ENCODE measurements at places on chromosomes 7 and 10. TPM values are rescaled to one million over a fixed set of nuclear protein-coding genes. Genes with fewer than 3 reads are reported as not detected.

- DNase-seq, result no peak
These were observed 61.6 kb downstream of the GOLGA7B start for GRCh38 chr10:97911217-97911616.

- no peak for DNase-seq
These were observed 10.3 kb upstream of the TSPAN13 start for GRCh38 chr7:16743236-16743635.

DNA sequence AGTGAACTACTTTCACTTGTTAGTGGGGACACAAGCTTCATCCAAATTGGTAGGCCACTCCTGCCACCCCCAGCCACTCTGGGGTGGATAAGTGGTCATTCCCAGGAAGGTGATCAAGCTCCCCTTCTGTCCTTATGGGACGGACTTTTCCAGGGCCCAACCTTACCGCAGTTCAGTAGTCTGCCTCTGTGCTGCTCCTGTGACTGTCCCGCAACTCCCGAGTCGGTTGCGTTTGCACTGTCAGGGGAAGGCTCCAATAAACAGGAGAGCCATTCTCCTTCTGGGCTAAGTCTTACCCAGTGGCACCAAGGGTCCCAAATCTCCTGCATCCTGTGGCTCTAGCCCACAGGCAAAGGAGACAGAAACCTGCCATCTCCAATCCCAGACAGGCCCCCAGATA lies 7.4 kb upstream of the ZNF33A start:
- no peak for DNase-seq

- no peak for DNase-seq
These were observed 61.3 kb downstream of the SKIDA1 start for GRCh38 chr10:21464134-21464533.

DNA sequence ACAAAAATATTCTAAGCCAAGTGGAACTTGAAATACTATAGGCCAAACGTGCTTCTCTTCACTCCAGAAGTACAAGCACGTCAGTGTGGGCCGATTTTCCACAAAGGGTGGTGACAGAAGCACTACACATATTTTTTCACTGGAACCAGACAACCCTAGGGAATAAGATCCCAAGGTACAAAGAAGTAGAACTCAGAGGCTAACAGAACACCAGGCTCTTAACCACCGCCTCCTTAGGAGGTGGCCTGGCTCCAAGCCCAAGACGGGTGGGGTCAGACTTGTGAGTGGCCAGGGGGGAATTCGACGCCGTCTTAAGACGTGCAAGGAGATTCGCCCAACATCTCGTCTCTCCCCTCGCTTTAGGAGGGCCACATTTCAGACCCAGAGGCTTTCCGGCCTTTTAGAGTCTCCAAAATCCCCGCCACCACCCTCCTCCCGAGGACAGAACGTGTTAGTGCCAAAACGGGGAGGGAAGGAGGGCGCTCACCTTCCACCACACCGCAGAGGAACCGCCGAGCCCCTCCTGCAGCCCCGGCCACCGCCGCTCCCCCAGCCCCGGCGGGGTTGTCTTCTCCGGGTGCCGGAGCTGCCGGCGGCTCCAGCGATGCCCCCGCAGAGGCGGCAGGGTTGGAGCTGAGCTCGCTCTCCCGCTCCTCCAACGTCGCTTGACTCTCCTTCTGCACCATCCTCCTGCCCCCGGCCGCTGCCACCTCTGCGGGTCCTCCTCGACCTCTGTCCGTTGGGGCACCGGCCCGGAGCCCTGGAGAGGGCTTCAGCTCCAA lies 716 bp downstream of the OGA start:
- DNase-seq, result peak; percentile 94

DNA sequence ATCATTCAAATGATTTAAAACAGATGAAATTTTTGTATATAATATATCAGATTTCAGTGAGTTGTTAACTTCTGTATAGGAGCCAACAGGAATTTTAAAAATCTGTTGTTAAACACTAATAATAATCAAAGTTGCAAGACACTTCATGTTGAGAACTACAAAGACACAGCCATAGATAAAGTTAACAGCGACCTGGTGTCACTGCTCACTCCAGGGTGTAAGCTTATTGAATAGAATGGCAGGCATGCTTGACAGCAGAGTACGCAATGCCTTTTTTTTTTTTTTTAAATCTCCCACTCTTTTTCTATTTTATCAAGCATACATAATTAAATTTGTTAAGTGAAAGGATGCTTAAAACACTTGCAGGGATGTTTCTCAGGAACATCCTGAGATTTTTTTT lies 32.0 kb downstream of the PCDH15 start:
- no peak for DNase-seq

GRCh38 chr10:97380516-97380915 lies 20.6 kb downstream of the RRP12 start:
- DNase-seq, result no peak

DNA sequence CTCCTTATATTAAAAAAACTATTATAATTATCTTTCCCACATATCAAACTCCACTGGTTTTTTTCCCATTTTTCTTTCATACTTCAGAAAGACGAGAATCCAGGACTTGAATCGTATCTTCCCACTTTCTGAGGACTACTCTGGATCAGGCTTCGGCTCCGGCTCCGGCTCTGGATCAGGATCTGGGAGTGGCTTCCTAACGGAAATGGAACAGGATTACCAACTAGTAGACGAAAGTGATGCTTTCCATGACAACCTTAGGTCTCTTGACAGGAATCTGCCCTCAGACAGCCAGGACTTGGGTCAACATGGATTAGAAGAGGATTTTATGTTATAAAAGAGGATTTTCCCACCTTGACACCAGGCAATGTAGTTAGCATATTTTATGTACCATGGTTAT lies 15.9 kb downstream of the SRGN start:
- no peak for DNase-seq

DNA sequence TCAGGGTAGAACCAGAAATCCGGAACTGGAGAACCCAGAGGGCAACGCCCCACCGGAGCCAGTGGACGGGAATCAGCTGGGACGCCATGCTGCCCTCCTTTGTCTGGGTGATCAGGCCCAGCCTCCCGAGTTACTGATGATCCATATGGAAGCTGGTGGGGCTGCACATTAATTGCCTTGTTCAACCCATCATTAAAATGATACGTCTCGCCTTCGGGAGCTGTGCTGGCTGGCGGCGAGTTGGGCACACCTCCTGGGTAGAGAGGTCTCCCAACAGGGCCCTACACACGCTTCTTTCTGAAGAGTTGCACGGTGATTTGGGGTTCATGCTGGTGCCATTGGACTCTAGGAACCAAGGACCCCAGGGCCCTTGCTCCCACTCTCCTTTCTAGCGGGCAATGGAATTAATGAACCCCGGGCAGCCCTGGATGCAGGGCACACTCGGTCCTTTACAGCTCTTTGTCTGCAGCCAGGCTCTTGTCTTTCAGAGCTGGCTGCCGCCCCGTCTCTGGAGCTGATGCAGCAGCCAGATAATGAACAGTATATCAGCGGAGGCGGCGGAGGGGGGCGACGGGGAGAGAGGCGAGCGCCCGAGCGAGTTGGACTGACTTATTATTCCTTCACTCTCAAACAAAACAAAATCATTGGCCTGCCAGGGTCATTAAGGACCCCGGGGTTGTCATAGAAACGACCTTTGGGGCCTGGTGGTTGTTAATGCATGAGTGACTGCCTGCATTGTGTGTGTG lies 412.2 kb upstream of the ZMIZ1 start:
- DNase-seq, result no peak

DNA sequence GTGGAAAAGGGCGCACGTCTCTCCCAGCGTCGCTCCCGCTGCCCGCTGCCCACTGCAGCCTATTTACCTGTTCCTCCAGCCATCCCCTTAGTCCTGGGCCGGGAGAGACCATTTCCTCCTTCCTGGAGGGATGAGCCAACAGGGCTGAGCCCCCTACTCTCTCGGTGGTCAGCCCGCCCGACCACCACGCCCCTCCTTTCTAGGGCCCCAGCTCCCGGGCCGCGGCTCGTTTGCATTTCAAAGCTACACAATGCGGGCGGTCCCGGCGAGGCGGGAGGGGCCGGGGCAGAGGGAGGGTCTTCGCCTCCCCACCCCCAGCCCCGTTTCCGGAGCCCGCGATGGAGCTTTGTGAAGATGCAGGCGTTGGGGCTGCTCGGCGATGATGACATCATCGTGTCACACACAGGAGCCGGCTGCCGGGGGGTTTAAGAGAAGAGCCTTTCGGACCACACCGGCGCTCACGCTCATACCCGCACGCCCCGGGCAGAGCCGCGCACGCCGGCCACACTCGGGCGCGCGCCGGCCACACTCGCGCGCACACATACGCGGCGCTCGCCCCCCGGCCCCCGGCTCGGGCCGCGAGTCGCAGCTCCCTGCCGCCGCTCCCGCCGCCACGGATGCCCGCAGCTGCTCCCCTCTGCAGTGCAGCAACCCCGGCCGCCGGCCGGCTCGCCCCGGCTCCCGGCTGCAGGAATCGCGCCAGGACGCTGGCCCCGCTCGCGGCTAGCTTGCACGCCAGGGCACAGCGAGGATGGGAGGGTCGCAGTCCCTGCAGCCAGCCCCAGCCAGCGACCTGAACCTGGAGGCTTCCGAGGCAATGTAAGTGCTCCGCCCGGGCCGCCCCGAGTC lies 107.7 kb upstream of the BTBD16 start:
- DNase-seq, result peak; percentile 20

- DNase-seq, result no peak
These were observed 65.2 kb downstream of the TCF7L2 start for GRCh38 chr10:113015201-113015600.

DNA sequence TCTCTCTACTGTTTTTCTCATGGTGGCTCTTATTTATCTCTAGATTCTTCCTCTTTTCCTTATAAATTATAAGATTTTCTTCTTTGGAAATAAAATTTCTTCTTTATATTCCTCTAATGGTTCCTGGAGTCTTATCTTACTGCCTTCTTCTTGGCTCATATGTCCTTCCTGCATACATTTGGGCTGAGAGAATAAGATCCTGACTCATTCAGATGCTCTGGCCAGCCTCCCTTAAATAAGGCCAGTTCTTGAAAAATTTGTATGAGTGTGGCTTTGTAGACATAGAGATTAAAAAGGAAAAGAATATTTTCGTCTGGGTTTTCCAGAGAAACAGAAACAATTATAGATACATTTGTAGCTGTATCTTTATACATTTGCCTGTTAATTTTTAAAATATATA lies 411.3 kb downstream of the KIF20B start:
- peak; percentile 28 for DNase-seq

- no peak for DNase-seq
These were observed 9.3 kb upstream of the ZNF438 start for GRCh38 chr10:31041011-31041410.

GRCh38 chr7:116200963-116201362 lies 9.4 kb upstream of the TES start:
- DNase-seq, result no peak

DNA sequence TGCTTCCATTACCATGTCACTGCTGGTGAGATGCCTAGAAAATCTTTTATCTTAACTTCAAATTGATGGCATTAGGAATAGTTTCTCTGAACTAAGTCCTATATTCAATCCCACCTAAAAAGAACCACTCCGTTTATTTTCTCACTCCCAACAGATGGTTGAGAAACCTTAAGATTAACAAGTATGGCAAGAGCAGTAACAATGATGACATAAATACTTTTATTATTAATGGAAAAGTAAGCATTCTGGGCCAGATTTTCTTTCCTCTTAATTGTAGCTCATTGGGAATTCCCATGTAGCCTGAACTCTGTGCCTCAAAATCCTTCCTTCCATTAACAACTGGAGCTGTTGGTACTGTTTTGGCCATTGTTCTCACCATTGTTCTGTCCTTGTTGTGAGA lies 21.1 kb upstream of the FAM13C start:
- no peak for DNase-seq

GRCh38 chr10:114053946-114054345 lies 10.3 kb downstream of the ADRB1 start:
- no peak for DNase-seq

- DNase-seq, result no peak
These were observed 14.7 kb downstream of the SPAM1 start for GRCh38 chr7:123939784-123940183.

- no peak for DNase-seq
These were observed 68.6 kb downstream of the NRG3 start for GRCh38 chr10:81943583-81943982.

DNA sequence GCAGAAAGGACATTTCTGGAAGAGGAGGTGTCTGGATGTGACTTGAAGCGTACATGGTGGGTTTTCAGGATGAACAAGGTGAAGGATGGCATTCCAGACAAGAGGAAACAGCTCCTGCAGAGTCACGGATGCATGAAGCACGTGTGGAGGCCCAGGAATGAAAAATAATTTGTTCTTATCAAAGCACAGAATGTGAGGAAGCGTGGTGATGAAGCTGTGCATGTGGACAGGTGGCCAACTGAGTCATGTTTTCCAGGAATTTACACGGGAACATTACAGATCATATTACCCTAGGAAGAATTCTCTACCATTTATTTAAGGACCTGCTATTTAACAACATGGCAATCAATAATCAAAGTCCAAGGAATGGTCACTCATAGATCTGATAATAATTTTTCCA lies 413.2 kb upstream of the KLF6 start:
- DNase-seq, result no peak

DNA sequence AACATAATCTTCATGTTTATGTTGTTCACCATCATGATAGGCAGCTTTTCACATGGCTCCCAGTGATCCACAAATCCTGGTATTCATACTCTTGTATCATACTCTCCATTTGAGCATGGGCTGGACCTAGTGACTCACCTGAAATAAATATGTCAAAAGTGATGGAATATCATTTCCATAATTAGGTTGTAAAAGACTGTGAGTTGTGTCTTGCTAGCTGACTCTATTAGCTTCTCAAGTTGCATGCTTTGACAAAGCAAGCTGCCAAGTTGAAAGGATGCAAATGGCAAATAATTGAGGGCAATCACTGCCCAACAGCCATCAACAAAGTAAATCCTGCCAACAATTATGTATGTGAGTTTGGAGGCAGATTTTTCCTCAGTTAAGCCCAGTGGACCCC lies 300.4 kb downstream of the AHR start:
- DNase-seq, result no peak

DNA sequence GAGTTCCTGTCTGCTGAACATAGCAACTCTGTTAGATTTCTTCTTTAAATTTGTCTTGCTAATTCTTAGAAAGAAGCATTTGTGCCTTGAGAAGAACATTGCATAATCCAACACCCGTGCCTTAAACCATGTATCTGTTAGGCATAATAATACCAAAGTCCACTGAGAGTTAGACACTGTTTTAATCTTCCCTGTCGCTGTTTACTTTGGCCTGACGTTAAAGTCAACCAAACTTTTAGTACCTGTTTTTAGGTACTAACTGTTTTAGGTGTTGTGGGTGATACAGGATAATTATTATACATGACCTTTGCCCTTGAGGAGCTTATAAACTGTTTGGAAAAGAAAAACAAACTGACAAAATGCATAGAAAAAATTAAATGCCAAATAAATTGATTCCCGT lies 43.6 kb downstream of the KLHDC10 start:
- DNase-seq, result no peak

GRCh38 chr7:26813432-26813831 lies 51.0 kb downstream of the SKAP2 start:
- DNase-seq, result peak; percentile 38

AHR gene
- total RNA-seq, result 107 TPM

ASB15 gene
- not detected for total RNA-seq

FKBP9 gene
- total RNA-seq, result 170 TPM

SMKR1 gene
- total RNA-seq, result 0.56 TPM

STEAP4 gene
- total RNA-seq, result not detected

PTF1A gene
- total RNA-seq, result not detected

ERVW-1 gene
- total RNA-seq, result not detected

CALHM1 gene
- not detected for total RNA-seq

ZCWPW1 gene
- 5.1 TPM for total RNA-seq

CPXM2 gene
- total RNA-seq, result 0.52 TPM

SPDYE2B gene
- not detected for total RNA-seq

ITIH5 gene
- not detected for total RNA-seq

NPSR1 gene
- not detected for total RNA-seq

TBATA gene
- not detected for total RNA-seq

Data from MG63 (cell line).